ENCODE measurements at places on chromosomes 2 and 18.
A peak's percentile ranks its signal among the peaks of the same experiment; 100 is the strongest.

- no peak for DNase-seq
These were observed 1246.0 kb upstream of the ZEB2 start for GRCh38 chr2:145765874-145766273.

DNA sequence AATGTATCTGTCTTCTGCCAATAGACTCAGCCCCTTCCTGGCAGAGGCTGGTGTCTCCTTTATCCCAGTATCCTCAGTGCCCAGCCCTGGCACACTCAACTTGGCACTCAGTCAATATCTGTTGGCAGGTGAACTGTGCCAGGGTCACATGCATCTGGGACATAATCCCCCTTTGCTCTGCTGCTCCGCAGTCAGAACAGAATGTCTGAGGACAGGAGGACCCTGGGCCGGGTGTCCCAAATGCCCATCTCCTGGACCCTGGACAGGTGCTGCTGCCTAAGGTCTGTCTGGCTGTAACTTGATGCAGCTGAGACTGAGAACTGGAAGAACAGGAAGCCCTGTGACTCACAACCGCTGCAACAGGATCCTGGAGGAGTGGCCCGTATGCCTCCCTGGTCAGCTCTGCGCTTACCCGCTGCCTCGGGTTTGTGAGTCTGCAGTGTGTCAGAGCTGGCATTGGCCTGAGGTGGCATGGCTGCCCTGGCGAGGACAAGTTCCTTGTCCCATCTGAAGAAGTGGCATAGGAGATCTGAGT, 11.4 kb downstream of the HK2 start:
- DNase-seq = no peak

- no peak for DNase-seq
These were observed 172.3 kb downstream of the ALK start for GRCh38 chr2:29749041-29749440.

DNA sequence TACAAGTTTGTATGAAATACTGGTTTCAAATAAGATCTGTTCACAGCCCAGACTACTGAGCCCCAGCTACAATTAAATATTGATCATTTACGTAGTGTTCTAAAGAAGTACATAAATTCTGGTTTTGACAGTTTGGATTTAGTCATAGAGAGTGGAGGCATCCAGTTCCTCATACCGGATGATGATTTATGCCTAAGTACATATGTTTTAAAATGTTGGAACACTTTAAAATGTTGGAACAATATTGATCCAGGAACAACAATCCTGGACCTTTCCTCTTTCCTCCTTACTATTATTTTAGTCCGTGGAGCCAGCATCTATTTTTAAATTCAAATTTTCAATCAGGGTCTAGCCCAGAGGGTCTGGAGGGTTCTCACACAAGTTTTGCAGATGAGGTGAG, 22.8 kb upstream of the TTN start:
- DNase-seq = no peak

DNA sequence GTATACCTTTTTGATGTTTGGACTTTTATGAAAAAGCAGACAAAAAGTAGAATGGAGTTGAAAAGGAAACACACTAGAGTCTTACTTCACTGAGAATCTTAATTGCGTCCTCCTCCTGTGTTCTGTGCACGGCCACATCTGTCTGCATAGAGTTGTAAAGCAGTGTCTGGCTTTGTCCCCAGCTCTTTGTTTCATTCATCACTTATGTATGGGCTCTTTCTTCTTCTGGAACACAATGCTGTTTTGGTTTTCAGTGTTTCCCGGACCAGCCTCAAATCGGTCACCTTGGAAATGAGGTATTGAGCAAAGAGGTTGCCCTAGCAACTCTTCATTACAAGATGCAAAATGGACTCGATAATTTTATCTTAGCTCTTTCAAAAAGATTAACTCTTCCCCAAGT, 104.3 kb upstream of the CNGA3 start:
- no peak for DNase-seq

GRCh38 chr2:158745866-158746382, 49.2 kb upstream of the DAPL1 start:
- no peak for DNase-seq

DNA sequence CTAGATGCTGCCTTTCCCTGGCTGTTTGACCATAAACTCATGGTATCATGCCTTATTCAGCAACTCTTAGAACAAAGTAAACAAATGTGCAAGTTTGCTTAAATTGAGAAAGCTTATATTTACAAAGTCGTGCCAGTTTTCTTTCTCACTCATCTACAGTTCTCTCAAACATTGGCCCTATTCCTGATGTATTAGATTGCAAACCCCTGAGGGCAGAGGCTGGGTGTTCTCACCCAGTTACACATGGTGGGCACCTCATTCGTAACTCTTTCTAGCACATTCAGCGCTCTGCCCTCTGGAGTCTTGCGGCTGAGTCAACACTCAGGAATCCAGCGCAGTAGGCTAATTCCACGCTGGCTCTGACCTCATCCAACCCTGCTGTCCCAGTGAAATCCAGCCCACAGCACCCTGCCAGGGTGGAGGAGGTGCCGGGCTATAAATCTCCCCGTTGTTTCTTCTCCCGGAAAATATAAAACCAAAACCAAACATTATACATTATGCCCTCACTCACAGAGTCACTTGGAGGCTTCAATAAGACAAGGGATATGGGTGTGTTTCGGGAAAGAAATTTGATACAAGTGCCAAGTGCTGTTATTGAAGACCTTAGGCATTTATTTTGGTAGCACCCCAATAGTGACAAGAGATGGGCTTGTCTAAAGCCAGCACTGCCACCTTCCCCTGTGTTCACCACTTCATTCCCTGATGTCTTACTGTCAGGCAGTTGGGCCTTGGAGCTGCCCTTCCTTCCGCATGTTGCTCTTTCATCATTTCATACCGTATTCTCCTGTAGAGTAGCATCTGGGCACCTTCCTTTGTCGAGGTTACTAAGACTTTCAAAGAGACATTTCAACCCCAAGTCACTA, 287.4 kb downstream of the PRKCE start:
- no peak for DNase-seq

DNA sequence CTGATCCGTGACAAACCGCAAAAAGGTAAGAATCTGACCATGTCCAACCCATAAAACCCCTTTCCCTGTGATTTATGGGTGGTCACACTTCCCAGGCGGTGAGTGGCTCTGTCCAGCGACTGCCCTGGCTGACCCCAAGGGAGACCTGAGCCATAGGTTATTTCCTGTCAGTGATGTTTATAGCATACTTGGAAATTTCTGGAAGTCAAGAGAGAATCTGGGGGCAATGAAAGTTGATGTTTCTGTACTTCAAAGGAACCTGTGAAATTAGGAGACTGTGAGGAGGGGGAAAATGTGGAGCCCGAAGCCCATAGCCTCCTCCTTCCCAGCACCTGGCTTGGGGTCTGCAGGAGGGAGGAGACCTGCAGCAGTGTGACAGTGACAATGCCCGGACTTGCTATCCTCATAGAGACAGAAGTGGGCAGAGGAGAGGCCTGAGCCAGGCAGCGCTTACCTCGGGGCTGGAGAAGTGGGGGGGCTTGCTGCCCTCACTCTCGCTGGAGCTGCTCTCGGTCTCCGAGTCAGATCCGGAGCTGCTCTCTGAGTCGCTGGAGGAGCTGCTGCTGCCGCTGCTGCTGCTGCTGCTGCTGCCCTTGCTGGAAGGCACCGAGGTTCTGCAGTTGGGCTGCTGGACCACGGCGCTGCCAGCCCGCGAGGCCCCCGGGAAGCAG, 111.3 kb upstream of the REV1 start:
- DNase-seq = no peak

DNA sequence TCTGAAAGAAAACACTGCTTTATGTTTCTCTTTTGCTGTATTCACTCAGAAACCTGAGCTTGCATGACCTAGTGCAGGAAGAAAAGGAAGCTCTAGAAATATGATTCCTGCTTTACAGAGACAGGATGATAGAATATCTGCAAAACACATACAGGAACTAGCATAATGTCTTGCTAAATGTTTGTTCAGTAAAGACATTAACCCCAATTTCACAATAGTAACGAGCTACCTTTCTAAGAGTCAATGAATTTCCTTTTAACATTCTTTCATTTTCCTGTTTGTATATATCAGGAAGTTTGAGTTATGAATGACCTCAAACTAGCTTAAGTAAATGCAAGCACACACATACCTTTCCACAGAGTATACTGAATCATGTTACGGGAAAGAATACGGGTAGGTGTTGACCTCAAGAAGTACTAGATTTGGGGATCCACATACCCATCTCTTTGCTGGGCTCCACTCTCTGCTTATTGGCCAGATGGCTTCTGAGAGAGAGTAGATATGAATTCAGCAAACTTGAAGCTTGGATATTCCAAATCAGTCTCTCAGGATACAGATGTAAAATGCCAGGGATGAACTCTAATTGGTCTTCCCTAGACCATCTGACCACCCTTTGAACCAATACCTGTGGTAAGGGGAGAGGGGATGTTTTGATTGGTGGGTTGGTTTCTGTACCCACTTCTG, 18.2 kb upstream of the ACSL3 start:
- no peak for DNase-seq

GRCh38 chr18:11284349-11284748, 135.0 kb upstream of the PIEZO2 start:
- no peak for DNase-seq

GRCh38 chr2:120561379-120562035, 174.2 kb upstream of the GLI2 start:
- DNase-seq = no peak

DNA sequence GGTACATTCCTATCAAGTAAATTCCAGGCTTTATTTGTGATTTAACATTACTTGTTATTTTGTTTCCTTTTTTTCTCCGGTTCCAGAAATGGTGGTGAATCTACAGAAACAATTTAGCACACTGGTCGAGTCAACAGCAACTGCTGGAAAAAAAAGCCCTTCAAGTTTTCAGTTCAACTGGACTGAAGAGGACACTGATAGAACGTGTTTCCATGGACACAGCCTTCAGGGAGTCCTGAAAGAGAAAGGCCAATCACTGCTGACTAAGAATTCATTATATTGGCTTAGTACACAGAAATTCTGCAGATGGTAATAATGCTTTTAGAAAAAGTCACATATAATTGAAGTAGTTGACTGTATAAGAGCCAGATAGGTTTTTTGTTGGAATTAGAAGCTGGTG, 32.0 kb upstream of the GRHL1 start:
- DNase-seq = no peak

DNA sequence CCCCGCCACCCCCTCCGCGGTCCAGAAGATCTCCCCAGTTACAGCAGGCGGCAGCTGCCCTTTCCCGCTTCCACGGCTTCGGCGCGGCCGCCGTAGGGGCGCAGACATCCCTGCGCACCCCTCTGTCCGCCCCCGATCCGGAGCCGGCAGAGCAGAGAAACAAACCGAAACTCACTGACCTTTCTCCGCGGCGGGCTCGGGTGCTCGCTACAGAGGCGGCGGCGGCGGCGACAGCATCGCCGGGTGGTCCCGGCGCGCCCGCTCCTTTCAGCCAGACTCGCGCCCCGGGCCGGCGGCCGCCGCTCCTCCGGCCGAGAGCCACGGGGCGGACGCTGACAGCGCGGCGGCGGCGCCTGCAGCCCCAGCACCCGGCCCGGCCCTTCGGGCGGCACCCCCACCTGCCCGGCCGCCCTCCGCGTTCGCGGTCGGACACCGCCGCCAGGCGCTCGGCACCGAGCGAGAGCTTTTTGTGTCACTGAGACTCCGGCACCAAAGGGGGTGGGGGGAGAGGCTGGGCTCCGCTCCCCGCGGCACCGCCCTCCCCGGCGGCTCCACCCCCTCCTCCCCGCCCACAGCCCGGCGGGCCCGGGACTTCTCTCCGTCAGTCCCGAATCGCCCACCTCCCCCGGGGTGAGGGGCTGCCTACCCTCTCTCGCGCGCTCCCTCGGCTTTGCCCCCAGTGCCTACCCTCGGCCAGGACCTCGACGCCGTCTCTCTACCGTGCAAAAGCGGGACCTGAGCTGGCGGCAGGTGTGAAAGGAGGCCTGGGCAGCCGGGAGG, 1.4 kb upstream of the RNF152 start:
- peak; percentile 45 for DNase-seq

GRCh38 chr18:43596105-43596712, 318.9 kb upstream of the SYT4 start:
- DNase-seq = no peak

DNA sequence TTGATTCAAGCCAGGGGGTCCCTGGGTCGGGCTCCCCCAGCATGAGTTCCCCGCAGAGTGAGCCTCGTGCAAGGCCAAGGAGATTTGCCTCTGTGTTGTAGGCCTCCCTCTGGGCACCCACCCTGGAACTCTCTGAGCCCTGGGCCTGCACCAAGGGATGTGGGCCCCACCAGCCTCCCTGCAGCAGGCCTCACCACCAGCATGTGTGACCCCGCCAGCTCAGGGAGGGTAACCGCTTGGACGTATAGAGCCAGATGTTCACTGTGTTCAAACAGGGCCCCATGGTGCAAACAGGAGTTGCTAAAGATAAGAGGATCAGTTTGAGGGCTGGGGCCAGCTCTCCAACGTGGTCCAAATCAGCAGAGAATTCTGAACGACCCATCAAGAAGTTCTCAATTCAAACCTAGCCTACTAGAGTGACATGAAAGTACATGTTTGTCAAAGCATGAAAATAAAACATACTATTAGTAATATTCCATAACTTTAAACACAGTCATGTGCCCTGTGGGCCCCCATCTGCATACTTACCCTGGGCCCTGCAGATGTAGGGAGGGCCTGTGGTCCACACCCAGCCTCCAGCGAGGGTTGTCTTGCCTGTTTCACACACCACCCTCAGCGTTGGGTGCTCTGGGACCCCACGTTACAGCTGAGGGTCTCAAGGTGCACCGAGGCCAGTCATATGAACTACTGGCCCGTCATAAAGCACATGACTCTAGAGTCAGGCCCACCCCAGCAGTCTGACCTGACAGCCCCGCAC, 5.5 kb upstream of the TUBB6 start:
- DNase-seq = no peak

GRCh38 chr2:233816334-233816733, 38.0 kb downstream of the HJURP start:
- no peak for DNase-seq

DNA sequence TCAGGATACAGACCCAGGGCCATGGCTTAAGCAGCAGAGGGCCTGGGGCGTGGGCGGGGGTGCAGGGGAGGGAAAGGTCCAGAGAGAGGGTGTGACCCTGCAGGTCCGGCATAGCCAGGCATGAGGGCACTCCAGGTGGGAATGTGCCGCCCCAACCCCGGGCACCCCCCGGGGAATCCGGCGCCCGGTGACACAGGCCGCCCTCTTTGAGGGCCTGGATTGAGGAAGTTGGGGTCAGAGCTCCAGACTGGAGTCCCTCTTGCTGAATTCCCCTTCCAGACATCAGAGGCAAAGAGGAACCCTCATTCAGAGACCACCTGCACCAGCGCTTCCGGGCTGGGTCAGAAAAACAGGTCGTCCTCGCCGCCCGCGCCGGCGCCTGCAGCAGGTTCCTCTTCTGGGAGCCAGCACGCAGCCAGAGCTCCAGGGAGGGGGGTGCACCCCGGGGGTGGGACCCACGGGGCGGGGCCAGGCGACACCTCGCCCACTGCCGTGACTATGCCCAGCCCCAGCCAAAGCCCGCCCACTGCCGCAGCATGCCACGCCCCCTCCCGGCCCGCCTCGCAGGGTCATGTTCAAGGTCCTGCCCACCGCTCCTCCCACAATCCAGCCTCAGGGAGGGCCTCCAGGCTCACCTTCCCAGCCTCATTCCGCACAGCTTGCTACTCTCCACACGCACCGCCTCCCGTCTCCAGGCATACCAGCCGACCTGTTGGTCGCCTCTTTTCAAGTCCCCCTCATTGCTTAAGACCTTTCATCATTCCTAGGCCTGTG, 98.3 kb upstream of the ID2 start:
- DNase-seq = peak; percentile 70

Measured in activated CD4-positive, alpha-beta T cell treated with anti-CD3 and anti-CD28 coated beads, Interleukin-2, amount 50 U/mL, for 24 hours (primary cell).